RPMI8226 (cell line): ENCODE measurements at places on chromosomes 5 and 9.
A peak's percentile ranks its signal among the peaks of the same experiment; 100 is the strongest.

- peak; percentile 84 for DNase-seq
These were observed 155.6 kb upstream of the VLDLR start for GRCh38 chr9:2465921-2466460.

GRCh38 chr9:27489087-27489876 is 34.8 kb upstream of the IFNK start:
- DNase-seq, result no peak

DNA sequence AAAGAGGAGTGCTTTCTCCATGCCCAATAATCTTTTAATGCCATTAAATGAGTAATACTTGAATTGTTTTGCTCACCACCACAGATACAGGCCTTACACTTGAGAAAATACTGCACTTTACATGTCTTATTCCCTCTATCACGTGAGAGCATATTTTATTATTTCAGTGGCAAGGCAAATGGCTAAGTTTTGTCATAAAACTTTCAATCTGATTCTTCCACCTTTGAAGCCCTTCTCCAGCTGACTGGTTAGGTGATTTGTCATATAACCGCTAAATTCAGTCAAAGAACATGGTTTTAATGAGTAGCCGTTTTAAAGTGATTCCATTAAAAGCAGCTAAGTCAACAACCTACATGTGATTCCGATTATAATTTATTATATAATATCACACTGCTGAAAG is 43.8 kb downstream of the FAT2 start:
- no peak for DNase-seq

GRCh38 chr9:16031971-16032370 is 479.1 kb downstream of the CCDC171 start:
- no peak for DNase-seq

GRCh38 chr5:43020399-43020746 is 19.7 kb downstream of the ANXA2R start:
- peak; percentile 72 for DNase-seq

DNA sequence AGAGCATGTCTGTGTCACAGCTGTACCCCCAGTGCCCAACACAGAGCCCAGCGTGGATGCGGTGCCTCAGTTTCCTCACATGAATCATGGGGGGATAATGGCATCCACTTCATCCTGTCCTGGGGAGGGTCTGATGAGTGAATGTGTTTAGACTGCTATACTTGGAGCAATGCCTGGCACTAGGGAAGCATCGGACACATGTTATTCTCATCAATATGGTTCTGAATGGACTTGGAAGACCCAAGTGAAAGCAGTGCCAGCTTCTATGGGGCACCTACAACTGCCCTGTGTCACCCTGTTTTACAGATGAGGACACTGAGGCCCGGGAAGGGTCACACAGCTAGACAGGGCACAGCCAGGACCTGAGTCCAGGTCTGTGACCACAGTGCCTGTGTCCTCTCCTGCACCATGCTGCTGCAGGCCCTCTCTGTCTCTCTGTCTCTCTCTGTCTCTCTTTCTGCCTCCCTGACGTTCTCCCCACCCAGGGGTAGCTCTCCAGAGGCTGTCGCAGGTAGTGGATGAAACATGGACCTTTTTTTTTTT is 42.3 kb upstream of the NEK6 start:
- no peak for DNase-seq
